ENCODE measurements at places on chromosomes 2 and 18. TPM values are rescaled to one million over a fixed set of nuclear protein-coding genes. Genes with fewer than 3 reads are reported as not detected.

Gene NTSR2
- not detected for total RNA-seq

Gene OSBPL6
- total RNA-seq: 9.2 TPM

Gene CCDC141
- total RNA-seq: not detected

Gene RUFY4
- not detected for total RNA-seq

Gene RNU2-63P
- not detected for total RNA-seq

Gene RAB27B
- 9.0 TPM for total RNA-seq

Gene BCL2
- 0.53 TPM for total RNA-seq

Gene TEX44
- total RNA-seq: not detected

Gene SLC8A1
- 0.26 TPM for total RNA-seq

Gene GCKR
- total RNA-seq: 0.36 TPM

Gene GKN2
- total RNA-seq: 3.5 TPM
